Frontal cortex (tissue), 4 donors: ENCODE measurements at places on chromosomes 7 and 10.

DNA sequence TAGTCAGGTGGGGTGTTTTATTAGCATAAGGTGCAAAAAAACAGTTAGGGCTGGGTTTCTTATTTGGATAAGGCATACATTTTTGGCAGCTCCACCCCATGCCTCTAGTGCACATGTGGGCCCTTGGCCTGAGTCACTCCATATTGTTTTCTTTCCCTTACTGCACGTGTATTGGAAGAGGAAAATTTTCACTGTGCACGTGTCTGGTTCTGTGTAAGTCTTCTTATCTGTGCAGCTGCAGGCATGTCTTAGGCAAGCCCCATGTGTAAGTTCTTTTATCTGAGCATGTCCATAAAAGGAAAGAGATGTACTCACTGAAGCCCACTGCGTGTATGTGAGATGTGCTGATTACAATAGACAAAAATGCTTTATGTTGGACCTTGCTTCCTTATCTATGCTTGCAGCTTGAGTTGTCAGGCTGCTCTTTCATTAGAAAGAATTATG, 540.3 kb upstream of the IGFBP3 start:
- no peak for DNase-seq

- DNase-seq = no peak
These were observed 139.8 kb upstream of the AOAH start for GRCh38 chr7:36863901-36864701.

DNA sequence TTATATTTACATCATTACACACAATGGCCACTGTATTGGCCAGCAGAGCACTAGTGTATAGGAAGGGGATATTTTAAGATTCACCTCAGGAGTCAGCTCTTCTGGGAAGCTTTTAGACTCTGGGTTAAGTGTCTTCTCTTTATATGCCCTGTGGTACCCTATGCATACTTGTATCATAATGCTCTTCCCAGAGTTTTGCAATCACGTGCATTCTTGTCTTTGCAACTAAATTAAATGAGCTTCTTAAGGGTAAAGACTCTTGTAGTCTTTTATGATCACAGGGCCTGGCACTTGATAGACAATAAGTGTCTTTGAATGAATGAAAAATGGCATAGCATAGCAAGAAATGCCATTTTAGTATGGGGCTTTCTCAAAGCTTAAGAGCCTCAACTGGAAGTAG, 35.4 kb upstream of the ARMS2 start:
- DNase-seq = no peak

GRCh38 chr10:28282336-28282735, 20.5 kb downstream of the MPP7 start:
- no peak for DNase-seq

- no peak for DNase-seq
These were observed 126.8 kb downstream of the TPK1 start for GRCh38 chr7:144709066-144709465.

- no peak for DNase-seq
These were observed 350.2 kb downstream of the GATA3 start for GRCh38 chr10:8404721-8405120.

DNA sequence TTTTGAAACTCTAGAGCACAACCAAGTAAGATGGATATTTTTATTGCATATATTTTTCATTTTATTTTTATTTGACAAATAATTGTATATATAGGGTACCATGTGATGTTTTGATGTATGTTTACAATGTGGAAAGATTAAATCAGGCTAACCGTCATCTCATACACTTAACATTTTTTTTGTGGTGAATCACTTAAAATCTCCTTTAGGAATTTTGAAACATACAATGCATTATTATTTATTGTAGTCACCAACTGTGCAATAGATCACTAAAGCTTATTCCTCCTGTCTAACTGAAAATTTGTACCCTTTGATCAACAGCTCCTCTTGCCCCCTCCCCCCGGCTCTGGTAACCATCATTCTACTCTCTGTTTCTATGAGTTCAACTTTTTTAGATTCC, 77.2 kb downstream of the DNAH11 start:
- no peak for DNase-seq

DNA sequence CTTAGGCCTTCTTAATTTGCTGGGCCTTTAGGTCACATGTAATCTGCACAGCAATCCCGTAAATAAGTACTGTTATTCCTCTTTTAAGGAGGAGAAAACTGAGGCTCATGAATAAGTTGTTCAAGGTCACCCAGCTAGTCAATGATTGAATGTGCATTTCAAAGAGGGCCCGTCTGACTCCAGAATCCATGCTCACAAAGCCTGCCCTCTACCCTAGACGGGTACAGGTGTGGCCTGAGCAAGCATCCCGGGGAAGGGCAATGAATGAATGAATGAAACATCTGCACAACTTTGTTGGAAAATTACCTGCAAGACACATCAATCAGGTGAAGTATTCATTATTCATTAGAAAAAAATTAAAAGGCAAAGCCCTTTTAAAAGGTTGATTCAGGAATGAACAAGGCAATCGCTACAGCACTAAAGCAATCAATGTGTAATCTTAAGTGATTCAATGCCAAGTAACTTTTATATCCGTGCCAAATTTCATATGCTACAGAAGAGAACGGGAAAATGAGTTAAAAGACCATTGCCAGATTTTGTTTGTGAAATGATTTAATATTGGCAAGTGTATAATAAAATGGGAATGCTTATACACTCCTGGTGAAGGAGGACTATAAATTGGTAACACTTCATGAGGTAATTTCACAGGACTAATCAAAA, 61.1 kb downstream of the TLL2 start:
- DNase-seq = no peak

GRCh38 chr10:31678139-31678536, 250.5 kb downstream of the ARHGAP12 start:
- no peak for DNase-seq

DNA sequence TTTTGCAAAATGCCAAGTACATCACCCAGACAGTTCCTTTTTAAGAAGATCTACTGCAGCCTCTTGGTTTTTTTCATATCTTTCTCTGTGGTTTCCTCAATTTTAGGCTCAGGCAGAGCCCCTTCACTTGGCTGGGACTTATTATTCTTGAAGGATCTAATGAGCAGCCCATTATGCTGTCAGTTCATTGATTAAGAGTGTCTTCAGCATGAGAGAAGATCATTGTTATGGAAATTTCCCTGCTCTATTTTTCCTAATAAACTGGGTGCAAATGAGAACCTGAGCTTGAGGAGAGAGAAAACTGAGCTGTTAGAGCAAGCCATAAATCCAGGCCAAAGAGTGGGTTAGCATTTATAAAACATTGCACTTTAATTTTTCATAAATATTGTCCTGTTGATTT, 146.5 kb downstream of the SEC23IP start:
- DNase-seq = no peak

- no peak for DNase-seq
These were observed 94.4 kb downstream of the VOPP1 start for GRCh38 chr7:55477781-55478374.

DNA sequence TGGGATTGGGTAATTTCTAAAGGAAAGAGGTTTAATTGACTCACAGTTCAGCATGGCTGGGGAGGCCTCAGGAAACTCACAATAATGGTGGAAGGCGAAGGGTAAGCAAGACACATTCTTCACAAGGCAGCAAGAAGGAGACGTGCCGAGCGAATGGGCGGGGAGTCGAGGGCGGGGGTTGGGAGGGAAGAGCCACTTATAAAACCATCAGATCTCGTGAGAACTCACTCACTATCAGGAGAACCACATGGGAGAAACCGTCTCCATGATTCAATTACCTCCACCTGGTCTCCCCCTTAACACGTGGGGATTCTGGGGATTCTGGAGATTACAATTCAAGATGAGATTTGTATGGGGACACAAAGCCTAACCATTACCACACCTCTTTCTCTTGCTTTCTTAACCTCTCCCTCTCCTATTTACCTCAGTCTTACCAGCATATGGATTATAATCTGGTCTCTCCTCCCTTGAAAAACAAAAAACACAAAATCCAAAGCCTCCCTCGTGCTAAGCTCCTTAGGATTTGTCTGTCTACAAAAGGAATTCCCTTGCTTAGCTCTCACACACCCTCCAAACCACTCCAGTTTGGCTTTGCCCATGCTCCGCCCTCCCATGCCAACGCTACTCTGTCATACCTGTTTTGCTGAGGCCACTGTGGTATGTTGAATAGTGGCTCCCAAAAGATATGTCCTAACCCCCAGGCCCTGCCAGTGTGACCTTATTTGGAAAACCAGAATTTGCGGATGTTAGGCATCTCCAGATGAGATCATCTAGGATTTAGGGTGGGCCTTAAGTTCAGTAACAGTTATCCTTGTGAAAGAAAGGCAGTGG, 19.6 kb upstream of the EFCAB10 start:
- DNase-seq = no peak

DNA sequence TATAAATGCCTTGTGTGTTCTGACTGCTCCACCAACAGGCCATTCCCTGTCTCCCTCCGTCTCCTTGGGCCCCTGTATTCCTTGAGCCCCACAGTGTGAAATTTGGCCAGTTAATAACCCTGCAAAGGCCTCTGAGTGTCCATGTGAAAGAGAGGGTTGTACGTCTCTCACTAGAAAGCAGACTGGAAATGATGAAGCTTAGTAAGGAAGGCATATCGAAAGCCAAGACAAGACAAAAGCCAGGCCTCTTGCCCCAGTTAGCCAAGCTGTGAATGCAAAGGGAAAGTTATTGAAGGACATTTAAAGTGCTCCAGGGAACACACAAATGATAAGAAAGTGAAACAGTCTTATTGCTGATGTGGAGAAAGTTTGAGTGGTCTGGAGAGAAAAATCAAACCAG, 680.2 kb downstream of the SDK1 start:
- no peak for DNase-seq

DNA sequence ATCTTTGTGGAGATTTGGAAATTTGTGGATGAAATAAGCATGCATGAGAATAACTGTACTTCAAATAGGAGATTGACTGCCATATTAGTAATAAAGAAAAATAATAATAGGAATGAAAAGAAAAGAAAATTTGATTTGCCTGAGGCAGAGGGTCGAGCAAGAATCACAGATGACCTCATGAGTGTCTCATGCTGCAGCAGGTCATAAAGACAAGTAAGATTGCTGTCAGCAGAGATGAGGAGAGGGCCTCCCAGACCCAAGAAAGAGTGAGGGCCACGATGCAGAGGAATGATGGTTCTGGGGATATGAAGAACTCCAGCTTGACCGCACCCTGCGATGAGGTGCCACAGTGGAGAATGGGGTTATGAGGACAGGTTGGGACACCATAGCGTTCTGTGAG, 39.2 kb downstream of the TOMM7 start:
- DNase-seq = no peak

DNA sequence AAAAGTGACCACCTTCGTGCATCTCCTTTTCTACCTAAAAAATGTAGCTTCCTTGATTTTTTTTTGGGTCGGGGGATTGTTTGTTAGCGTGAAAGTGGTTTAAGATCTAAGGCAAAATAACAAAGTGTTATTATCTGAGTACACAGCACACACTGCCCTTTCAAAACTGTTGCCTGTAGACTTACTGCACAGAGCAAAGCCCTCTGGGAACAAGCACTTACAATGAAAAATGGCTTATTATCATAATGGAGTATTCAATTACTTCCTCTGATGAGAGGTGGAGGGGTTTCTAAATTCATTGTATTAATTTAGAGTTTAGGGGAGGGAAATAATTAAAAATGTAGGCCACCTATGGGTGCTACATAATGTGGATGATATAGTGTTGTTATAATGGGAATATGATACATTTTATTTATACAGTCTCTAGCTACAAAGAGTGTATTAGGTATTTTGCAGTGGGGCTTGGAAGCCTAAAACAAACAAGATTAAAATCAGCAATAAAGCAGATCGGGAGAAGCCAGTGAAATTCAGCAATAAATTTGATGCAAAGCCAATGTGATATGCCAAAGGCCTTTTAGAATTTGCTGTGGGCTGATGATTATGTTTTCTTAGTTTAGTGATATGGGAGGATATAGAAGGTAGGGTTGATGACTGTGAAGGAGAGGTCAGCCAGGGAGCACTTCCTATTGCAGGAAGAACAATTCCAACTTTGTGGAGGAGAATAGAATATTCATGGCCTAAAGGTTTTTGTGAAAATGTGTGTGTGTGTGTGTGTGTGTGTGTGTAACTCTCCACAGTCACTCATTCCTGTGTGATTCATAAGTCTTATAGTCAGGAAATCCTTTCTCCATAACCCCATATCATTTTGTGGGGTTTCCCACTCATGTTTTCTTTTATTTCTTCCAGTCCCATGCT, 17.7 kb upstream of the EXOC4 start:
- DNase-seq = no peak

GRCh38 chr10:822661-823367, 108.7 kb downstream of the LARP4B start:
- DNase-seq = no peak

DNA sequence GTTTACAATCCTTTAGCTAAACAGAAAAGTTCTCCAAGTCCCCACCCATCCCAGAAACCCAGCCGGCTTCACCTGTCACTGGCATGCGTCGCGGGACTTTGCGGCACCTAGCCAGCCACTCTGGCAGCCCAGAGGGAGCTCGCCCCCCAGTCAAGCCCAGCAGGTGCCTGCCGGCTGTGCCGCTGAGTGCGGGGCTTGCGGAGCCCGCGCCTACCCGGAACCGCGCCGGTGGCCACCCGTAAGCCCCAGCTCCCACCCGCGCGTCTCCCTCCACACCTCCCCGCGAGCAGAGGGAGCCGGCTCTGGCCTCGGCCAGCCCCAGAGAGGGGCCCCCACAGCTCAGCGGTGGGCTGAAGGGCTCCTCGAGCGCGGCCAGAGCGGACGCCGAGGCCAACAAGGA, 446.1 kb downstream of the GRM8 start:
- DNase-seq = no peak

- DNase-seq = no peak
These were observed 51.9 kb downstream of the MTPN start for GRCh38 chr7:135925210-135925609.

DNA sequence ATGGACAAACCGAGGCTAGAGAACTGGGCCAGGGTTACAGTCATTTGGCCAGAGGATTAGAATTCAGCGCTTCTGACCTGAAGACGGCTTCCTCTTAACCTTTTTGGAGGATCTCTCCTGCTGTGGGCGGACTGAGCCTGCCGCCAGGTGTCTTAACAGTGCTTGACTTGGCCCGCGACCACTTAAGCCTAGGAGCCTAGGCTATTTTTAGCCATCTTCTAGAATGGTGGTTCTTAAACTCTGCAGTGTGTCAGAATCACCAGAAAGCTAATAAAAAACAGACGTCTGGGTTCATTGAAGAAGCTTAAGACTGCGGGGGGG, 722 bp downstream of the MDH2 start:
- DNase-seq = no peak

DNA sequence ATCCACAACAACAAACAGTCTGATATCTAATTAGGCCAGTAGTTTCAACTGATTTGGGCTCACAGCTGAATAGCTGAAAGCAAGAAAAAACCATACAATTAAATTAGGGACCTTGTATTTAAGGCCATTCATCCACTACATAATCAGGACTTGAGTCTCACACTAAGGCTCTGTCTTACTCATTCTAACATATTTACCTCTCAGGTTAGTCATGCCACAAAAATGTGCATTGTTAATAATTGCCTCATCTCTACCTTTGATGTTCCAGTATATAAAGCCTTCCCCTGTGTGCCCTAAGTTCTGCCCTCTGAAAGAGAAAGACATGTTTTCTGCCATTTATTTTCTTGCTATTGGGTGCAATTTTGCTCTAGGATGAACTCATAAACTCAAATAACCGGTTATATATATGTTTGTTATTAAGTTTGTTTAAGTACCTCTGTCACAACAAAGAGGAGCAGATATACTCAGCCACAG, 5.3 kb upstream of the C1GALT1 start:
- no peak for DNase-seq

- no peak for DNase-seq
These were observed 73.5 kb downstream of the AOAH start for GRCh38 chr7:36650766-36651312.

GRCh38 chr7:141167381-141167964, 93.6 kb downstream of the TMEM178B start:
- DNase-seq = no peak
